Effector CD4-positive, alpha-beta T cell (primary cell): ENCODE measurements at places on chromosomes 2 and 18.

GRCh38 chr2:25049422-25049821 lies 7.5 kb downstream of the EFR3B start:
- no peak for DNase-seq

GRCh38 chr2:32074134-32074506 lies 10.8 kb downstream of the SPAST start:
- DNase-seq, result no peak

DNA sequence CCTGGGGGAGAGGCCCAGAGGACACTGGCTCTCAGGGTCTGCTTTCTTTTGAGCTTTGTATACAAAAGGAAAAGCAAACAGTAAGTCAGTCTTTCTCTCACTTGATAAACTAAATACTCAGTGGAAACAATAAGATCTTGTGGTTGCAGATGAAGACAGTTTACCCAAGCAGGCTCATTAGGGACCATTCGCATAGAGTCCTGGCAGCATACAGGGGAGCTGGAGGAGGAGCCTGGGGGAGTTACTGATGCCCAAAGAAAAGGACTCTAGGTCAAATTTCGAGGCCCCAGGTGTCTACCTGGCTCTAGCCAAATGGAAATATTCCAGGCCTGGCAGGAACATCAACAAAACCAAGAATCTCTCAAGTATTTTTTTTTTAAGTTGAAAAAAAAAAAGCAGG lies 225.3 kb downstream of the CNTNAP5 start:
- DNase-seq, result no peak

DNA sequence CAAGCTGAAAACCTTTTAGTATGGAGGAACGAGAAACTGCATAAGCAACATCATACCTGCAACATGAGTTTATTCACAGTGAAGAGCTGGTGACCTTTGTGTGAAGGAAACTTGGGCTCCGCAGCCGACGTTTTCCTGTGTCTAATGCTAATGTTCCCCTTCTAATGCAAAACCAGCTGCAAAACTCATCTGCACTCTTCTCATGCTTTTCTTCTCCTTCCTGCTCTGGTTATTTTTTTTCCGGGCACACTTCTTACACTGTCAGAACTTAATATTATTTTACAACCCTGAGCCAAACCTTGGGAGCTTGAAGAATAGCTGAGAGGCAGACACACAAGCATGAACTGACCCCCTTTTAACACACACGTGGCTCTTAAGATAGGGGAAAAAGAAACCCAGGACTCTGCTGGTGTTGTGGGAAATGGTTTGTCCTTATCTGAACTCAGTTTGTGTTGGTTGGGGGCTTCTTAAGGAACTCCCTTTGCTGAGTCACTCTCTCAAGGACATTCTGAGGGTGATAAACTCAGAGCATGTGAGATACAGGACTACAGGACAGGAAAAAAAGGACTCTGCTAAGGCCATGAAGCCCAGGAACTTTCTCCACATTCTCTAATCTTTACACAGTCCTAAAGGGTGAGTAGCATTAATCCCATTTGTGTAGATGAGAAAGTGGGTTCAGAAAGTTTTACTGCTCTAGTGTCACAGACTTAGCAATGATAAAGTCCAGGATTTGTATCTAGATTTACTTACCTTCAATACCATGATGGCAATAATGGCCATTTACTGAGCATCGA lies 439.3 kb upstream of the TRIB2 start:
- no peak for DNase-seq

- DNase-seq, result no peak
These were observed 334.1 kb upstream of the RAB6C start for GRCh38 chr2:129645335-129645734.

- DNase-seq, result no peak
These were observed 41.9 kb upstream of the SCN9A start for GRCh38 chr2:166417669-166418068.

GRCh38 chr2:25076749-25077148 lies 34.9 kb downstream of the EFR3B start:
- no peak for DNase-seq

DNA sequence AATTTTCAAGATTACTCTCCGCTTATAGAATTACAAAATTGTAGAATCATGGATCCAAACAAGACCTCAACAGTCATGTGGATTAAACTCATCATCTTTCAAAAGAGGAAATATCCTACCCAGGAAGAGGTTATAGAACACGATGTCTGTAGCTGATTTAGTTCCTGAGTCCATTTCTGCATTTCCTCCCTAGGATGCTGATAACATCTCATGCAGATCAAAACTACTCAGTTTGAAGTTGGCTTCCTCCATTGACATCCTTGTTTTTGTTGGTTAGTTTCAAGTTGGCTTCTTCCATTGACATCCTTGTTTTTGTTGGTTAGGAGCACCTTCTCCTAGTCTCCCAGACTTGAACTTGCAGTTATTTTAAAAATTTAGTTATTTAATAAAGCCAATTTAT lies 147.5 kb downstream of the PARD3B start:
- DNase-seq, result no peak
